ENCODE measurements at places on chromosomes 5 and 9.

- no peak for DNase-seq
These were observed 379.5 kb downstream of the TMEM232 start for GRCh38 chr5:110346893-110347358.

- no peak for DNase-seq
These were observed 85.5 kb downstream of the ADGRV1 start for GRCh38 chr5:90644132-90644531.

DNA sequence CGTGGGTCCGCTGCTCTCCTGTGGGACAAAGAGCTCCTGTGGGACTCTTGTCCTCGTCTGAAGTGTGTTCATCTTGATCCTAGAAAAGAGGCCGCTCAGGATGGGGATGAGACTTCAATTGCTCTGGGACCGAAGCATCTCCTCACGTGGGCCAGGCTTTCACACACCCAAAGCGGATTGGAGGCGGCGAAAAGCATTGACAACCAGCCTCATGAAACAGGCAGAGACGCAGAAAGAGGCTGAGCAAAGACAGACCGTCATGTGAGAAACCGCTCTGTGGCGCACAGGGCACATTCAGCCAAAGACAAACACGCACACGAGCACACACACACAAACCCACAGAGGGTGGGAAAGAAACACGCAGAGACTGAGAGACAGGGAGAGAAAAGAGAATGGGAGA lies 479.5 kb downstream of the SPATA31A7 start:
- DNase-seq, result no peak

DNA sequence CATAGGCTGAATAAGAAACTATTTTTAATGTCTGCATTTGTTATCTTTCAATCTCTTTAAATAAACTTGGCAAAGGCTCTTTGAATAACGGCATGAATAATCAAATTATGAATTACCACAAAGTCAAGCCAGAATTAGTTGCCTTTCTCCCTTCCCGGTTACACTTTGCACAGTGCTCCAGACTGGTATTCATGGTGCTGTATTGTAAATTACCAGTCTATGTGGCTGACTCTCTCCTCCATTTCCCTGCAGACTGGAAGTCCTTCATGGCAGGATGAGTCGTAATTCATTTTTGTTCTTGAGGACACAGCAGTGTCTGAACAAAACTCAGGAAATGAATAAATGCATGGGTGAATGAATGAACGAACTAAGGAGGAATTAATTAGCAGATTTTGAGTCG lies 142.9 kb downstream of the GNA14 start:
- no peak for DNase-seq
